ENCODE measurements at places on chromosomes 16 and 17. TPM values are rescaled to one million over a fixed set of nuclear protein-coding genes. Genes with fewer than 3 reads are reported as not detected.

Gene FBXL16
- total RNA-seq, result 2.8 TPM

Gene MT1G
- 3.4 TPM for total RNA-seq

Gene ZPBP2
- total RNA-seq, result not detected

Gene KRTAP16-1
- not detected for total RNA-seq

Gene ZACN
- total RNA-seq, result 6.8 TPM

Gene PPP1R1B
- total RNA-seq, result not detected

Gene VMO1
- 0.50 TPM for total RNA-seq

Gene PYDC1
- not detected for total RNA-seq

Gene RNF43
- total RNA-seq, result 2.9 TPM

Gene C17orf107
- 2.9 TPM for total RNA-seq

Gene ATP1B2
- 0.25 TPM for total RNA-seq

Gene TMEM219
- total RNA-seq, result 63.8 TPM

Gene TMC6
- total RNA-seq, result 165 TPM

Gene FN3K
- 3.5 TPM for total RNA-seq

Gene CSF3
- not detected for total RNA-seq

Gene PIPOX
- total RNA-seq, result 8.8 TPM

Gene CDIP1
- total RNA-seq, result 32.9 TPM

All from activated naive CD4-positive, alpha-beta T cell treated with anti-CD3 and anti-CD28 coated beads, Interleukin-2, amount 50 U/mL, for 72 hours (primary cell).